ENCODE measurements at places on chromosomes 7 and 10. TPM values are rescaled to one million over a fixed set of nuclear protein-coding genes. Genes with fewer than 3 reads are reported as not detected.

The ATRNL1 gene
- total RNA-seq = 36.2 TPM

The ITPRIP gene
- 3.8 TPM for total RNA-seq

DNA sequence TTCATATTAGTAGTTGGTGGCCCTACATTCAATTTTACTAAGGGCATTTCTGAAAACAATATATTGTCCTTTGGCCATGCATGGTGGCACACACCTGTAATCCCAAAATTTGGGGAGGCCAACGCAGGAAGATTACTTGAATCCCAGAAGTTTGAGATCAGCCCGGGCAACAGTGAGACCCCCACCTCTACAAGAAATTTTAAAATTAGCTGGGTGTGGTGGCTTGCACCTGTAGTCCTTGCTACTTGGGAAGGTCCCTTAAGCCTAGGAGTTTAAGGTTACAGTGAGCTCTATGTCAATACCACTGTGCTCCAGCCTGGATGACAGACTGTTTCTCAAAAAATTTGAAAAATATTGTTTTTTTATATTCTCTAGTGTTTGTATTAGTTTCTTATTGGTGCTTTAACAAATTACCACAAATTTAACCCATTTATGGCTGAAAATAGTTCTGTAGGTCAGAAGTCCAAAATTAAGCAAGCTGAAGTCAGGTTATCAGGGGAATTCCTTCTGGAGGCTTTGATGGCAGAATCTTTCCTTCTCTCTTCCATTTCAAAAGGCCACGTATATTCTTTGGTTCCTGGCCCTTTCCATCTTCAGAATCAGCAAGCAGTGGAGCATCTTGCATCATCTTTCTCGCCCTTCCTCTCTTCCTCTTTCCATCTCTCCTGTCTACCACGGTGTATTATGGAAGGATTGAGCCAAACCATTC is 12.4 kb downstream of the CBX3 start:
- DNase-seq = no peak

- no peak for DNase-seq
Measured at GRCh38 chr10:30680908-30681307, 51.4 kb upstream of the LYZL2 start.

DNA sequence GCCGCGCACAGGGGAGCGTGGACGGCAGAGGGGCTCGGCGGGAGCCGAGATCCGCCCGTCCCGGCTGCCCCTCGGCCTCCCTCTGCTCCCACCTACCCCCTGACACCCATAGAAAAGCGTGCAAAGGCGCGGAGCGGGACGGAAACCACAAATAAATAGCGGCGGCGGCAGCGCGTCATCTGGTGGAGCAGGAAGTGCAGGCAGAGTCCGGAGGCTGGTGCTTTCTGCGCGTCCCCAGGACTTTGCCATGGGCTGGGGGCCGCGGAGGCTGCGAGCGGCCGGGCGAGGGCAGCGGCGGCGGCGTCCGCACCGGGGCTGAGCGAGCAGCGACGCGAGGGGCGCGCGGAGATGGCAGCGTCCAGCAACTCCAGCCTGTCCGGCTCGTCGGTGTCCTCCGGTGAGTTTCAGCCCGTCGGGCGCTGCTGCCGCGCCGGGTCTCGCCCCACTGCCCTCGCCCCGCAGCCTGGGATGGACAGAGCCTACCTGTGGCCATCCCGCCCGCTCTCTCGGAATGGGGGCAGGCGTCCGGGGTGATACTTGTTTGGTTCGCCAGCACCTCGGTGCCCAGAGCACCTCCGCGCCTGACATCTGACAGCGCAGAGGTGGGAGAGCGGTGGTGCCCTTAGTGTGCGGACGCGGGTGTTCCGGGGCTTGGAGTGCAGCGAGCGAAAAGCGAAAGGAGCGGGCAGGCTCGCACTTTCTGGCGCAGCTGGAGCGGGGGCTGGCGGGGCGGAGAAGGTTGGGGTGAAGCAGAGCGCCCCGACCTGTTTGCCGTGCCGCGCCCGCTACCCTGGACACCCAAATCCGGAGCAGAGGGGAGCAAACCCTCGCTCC is at the start of gene CHN2:
Gene CHN2 (plus strand): TSS at position 182 of the 834 bp plus-strand sequence.
- no peak for DNase-seq
